ENCODE measurements at places on chromosomes 16 and 17.
A peak's percentile ranks its signal among the peaks of the same experiment; 100 is the strongest.

GRCh38 chr16:54521327-54521726, 234.7 kb upstream of the IRX3 start:
- peak; percentile 6 for DNase-seq

DNA sequence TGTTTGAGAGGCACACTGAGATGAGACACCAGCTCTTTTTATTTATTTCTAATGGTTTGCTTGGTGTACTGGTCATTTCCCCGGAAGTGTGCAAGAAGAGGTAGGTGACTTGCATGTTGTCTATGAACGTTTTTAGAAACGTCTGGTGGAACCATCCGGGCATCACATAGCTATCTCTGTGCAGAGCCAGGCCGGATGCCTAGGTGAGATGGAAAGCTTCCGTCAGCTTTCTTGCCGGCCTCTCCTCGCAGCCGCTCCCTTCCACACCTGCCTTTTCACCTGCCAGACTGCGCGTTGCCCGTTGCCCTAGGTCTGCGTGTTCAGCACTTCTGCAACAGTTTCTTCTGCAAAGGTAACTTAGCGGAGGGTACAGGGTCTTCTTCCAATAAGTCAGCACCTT, 416.0 kb downstream of the WWOX start:
- no peak for DNase-seq

DNA sequence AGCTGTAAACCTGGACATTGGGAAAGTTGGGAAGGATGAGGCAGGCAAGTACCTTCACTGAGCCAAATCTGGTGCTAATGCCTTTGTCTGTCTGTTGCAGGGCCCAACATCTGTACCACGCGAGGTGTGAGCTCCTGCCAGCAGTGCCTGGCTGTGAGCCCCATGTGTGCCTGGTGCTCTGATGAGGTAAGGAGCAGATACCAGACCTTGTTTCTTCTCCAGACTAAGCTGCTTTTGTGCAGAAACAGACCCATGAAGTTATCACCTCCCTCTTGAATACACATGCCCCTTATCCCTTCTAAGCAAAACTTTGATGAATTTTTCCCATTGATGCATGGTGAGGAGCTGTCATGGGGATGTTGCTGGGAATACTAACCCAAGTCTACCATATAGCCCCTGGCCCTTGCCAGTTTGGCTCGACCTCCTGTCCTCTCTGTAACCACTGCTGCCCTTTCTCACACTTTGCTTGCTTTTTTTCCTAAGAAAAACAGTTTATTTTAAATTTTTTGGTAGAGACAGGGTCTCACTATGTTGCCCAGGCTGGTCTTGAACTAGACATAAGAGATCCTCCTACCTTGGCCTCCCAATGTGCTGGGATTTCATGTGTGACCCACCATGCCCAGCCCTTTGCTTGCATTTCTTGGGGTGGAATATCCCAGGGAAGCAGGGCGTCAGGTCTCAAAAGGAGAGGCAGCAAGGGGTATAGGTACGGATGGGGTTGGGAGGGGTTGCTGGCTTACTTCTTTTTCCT, 20.9 kb downstream of the ITGB3 start:
- DNase-seq, result no peak

GRCh38 chr16:87620201-87620495, 17.8 kb downstream of the JPH3 start:
- DNase-seq, result peak; percentile 74

- no peak for DNase-seq
Observed at GRCh38 chr16:84585467-84585866, 32.4 kb downstream of the COTL1 start.

GRCh38 chr16:76784530-76784929, 406.5 kb upstream of the MON1B start:
- DNase-seq, result no peak

DNA sequence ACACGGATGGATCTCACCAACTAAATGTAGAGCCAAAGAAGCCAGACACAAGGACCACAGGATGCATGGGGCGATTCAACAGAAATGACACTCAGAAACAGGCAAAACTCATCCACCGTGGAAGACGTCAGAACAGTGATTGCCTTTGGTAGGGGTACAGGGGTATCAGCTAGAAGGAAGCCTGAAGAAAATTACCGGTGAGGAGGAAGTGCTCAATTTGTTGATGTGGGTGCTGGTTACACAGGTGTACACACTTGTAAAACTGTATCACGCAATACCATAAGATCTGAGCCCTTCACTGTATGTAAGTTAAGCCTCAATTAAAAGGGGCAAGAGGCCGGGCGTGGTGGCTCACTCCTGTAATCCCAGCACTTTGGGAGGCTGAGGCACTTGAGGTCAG, 226.1 kb downstream of the C16orf78 start:
- peak; percentile 19 for DNase-seq

DNA sequence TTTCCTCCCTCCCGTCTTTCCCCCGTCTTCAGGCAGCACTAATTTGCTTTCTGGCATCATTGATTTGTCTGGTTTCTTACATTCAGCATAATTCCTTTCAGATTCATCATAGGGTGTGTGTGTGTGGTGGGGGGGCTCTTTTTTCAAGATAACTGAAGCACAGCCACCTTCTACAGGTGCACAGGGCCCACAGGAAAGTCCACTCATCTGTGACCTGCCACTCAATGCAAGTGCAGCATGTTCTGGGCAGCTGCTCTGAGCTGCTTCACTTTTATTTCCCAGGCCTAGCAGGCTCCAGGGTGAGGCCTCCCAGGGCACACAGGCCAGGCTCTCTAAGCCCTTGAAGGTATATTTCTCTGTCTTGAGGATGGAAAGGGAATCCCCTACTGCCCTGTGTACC, 35.2 kb upstream of the MYH10 start:
- peak; percentile 36 for DNase-seq

GRCh38 chr17:77501101-77501566, 360.4 kb downstream of the SEC14L1 start:
- DNase-seq, result peak; percentile 86

DNA sequence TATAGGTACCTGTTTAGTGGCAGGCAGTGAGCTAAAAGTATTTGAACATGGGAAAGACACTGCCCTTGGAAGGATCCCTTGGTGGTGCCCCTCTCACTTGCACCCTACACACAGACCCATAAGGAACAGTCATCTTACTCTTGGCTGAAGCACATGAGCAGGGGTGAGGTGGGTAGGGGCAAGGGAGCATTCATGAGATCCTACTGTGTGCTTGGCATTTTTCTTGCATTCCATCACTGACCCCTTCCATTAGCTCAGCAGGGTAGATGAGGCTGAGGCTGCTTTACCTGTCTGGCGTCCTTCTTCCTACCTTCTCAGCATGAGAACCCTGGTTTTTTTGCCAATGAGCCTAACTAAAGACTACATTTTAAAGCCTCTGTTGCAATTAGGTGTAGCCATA, 48.3 kb downstream of the CCT6B start:
- DNase-seq, result peak; percentile 89

DNA sequence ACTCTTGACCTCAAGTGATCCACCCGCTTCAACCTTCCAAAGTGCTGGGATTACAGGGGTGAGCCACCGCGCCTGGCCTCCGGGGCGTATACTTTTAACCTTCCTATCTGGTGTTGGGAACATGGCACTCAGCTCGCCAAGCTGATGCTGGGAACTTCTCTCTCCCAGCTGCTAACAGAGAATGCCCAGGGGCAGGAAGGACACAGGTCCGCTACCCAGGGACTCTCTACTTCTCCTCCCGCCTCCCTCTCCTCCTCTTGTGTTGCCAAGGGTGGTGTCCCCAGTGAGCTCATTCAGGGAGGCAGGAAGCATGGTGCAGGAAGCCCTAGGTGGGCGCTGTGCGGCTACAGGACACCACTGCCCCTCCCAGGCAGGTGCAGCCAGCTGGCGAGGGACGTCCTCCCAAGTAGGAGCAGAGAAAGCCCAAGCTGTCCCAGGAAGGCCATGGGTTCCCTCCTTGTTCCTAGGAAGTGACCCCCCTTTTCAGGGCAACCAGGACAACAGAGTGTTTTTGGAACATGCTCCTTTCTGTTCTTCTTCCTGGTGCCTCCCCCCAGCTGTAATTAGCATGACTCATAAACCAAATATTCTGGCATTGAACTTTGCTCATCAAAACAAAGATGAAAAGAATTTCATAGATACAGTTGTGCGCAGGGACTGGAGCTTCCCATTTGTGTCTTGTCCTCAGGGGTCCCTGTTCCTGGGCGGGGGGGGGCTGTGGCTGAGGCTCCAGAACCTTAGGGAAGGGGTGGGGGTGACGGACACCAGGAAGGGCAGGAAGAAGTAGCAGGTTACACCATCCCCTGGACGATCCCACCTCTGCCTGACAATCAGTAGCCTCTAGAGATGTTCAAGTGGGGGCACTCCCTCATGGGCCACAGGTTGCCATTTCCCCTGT, 2.7 kb downstream of the C1QTNF1 start:
- peak; percentile 49 for DNase-seq

GRCh38 chr17:50171371-50172071, 5.7 kb downstream of the SGCA start:
- DNase-seq, result no peak

- DNase-seq, result no peak
Observed at GRCh38 chr16:51009359-51009758, 141.7 kb downstream of the SALL1 start.

DNA sequence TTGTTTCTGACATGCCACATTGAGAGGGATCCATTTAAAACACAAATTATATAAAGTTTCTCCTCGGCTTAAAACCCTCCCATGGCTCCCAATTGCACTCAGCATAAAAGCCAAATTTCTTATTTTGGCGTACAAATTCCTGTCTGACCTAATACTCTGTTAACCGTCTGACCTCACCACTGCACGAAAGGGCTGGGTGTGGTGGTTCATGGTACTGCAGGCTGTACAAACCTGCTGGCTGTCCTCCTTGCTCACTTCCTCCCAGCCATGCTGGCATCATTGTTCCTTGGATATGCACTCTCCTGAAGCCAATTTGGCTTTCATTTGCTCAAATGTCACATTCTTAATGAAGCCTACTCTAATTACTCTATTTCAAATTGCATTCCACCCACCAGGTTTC, 301.6 kb upstream of the C16orf82 start:
- peak; percentile 65 for DNase-seq

GRCh38 chr16:19599968-19600716, 44.6 kb downstream of the VPS35L start:
- DNase-seq, result no peak

DNA sequence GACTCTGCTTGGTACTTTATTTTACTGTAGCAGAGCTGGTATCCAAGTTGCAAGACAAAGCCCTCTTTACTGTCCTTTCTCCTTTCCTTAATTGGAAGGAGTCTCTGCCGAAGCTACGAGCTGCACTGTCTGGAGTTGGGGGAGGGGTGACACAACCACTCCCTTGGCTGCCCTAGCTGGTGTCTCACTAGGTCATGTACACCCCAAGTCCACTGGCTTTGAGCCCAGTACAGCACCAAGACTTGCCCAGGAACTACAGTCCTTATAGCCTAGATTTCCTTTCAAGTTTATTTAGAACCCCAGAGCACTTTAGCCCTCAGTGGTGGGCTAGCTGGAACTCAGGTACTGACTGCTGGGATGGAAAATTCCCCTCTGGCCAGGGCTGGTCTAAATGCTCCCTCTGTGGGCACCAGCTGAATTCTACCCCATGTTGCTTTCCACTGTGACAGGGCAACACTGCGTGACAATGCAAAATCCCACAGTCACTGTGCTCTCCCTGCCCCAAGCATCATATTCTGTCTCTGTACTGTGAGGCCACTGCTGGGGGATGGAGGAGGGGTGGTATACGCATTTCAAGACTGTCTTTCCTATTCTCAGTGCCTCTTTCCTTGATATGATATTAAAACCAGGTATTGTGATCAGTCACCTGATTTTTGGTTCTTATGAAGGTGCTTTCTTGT, 18.4 kb downstream of the EFCAB5 start:
- DNase-seq, result no peak

GRCh38 chr17:15662681-15663080, 21.4 kb downstream of the TRIM16 start:
- peak; percentile 26 for DNase-seq

DNA sequence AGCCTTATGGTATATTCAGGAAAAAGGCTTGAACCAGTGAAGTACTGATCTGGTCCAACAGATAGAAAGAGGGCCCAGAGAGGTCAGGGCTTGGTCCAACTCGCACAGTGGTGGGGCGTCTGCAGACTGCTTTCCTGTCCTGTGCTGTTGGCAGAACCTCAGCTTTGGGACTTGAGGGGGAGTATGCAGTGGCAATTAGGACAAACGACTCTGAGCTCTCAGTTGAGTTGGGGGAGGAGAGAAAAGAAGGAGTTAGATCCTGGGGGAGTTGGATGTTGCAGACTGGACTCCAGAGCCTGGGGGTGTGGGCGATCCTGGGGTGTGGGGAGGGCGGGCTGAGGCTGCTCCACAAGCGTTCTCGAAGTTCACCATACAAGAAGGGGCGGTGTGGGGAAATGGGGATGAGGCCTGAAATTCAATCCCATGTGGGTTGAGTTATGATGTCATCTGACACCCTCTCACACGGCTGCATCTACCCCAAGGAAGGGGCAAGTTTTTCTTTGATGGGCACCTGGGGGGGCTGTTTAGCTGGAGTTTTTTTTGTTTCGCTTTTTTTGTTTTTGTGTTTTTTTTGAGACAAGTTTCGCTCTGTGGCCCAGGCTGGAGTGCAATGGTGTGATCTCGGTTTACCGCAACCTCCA, 14.6 kb downstream of the GRB7 start:
- DNase-seq, result peak; percentile 64

DNA sequence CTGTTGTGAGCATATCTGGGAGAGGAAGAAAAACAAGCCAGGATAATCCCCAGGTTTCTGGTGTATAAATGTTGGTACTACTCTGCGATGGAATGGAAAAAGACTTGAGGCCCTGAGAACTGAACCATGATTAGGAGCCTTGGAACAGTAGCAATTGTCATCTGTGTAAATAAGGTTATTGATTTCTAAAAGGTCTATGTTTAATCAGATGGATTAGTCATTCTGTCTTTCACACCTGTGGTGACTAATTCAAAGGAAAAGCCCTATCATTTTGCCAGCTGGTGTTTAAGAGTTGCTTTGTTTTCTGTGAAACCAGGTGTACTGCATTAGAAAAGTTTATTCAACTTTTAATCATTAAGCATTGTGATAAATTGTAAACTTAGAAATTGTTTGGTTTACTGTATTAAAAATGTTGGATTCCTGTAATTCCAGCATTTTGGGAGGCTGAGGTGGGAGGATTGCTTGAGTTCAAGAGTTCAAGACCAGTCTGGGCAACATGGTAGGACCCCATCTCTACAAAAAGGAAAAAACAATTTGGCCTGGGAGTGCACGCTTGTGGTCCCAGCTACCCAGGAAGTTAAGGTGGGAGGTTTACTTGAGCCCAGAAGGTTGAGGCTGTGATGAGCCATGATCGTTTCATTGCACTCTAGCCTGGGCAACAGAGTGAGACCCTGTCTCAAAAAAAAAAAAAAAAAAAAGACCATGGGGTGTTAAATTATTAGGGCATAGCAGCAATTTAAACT, 29.0 kb upstream of the KPNB1 start:
- DNase-seq, result peak; percentile 41

- DNase-seq, result no peak
Observed at GRCh38 chr17:42179335-42179734, 1.6 kb downstream of the KCNH4 start.
